ENCODE measurements at places on chromosomes 2 and 18.

- peak; percentile 73 for DNase-seq
Measured at GRCh38 chr2:26394694-26395093, 7.0 kb upstream of the DRC1 start.

- DNase-seq = no peak
Measured at GRCh38 chr2:98892871-98893270, 43.2 kb downstream of the CRACDL start.

DNA sequence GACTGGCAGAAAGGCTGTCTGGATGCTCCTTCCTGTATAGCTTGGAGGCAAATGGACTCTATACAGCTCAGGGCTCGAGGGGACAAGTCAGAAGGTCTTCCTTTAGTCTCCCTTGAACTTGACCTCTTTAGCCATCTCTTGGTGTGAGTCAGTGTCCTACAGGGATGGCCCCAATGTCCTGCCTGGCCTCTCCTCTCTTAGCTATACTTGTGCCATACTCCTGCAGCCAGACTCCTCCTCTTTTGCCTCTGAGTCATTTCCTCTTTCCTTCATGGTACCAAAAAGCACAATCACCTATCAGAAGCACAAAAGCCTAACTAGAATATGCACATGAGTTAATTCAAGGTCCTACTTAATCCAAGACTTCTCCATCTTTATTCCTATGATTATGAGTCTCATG lies 112.7 kb downstream of the XRCC5 start:
- DNase-seq = peak; percentile 42

DNA sequence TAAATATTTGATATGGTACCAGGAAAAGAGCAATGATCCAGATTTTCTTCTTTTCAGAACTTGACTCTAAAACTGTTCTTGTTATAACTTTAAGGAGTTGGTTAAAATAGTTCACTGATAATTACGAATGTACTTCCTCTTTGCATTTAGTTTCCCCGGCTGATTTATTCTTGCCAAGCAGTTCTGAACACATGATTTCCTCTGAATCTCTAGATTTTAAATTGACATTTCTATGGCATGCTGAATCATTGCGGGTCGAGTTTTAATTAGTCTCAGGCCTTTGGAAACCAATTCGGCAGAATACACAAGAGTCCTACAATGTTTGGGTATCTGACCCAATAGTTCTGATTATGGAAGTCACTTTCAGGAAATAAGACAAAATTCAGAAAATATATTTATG lies 37.3 kb upstream of the DNAH7 start:
- DNase-seq = no peak

GRCh38 chr2:51208521-51208920 lies 176.6 kb upstream of the NRXN1 start:
- no peak for DNase-seq

GRCh38 chr2:217741381-217741955 lies 261.3 kb downstream of the TNS1 start:
- DNase-seq = no peak

Data from fibroblast of the aortic adventitia (primary cell).